Pulmonary artery endothelial cell (primary cell): ENCODE measurements at places on chromosomes 12 and 14. TPM values are rescaled to one million over a fixed set of nuclear protein-coding genes. Genes with fewer than 3 reads are reported as not detected.

- no peak for DNase-seq
Observed at GRCh38 chr14:75464626-75465025, 36.8 kb downstream of the JDP2 start.

DNA sequence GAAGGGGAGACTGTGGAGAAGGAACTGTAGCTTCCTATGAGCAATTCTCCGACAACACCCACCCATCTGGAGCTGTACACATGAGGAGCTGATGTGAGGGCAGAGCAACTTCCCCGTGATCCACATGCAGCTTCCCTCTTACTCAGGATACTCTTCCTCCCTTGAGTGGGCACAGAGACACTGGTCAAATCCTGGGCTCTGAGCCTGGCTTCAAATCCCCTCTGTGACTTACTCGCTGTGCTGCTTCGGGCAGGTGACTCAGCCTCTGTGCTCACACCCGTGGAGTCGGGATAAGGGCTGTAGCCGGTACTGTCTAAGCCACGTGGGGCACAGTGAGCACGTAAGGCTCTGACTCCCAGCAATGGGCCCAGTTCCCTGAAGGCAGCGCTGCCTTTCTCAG is 31.1 kb downstream of the ZFYVE21 start:
- no peak for DNase-seq

- DNase-seq, result no peak
Observed at GRCh38 chr12:124809878-124810277, 53.8 kb downstream of the SCARB1 start.

Gene MYL2
- not detected in 2 replicates for total RNA-seq
